Astrocyte of the spinal cord (primary cell): ENCODE measurements at places on chromosomes 2 and 18.

DNA sequence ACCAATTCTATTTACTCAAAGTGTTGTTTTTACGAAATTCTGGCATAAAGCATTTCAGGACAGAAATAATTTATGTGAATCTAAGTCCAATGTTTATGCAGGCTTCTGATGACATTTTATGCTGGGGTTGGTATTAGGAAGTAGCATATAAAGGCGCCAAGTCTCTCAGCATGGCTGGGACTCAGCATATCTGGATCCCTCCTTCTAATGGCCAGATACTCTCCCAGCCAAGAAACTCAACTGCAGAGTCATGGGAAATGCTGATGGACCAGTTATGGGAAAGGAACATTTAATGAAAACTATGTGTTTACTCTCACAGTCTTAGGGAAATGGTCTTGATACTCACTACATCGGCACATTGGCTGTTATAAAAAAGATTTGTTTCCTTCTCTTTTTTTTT lies 392.2 kb downstream of the ARHGAP15 start:
- DNase-seq: no peak

- DNase-seq: no peak
Observed at GRCh38 chr18:64210401-64210949, 61.6 kb upstream of the LINC00305 start.

DNA sequence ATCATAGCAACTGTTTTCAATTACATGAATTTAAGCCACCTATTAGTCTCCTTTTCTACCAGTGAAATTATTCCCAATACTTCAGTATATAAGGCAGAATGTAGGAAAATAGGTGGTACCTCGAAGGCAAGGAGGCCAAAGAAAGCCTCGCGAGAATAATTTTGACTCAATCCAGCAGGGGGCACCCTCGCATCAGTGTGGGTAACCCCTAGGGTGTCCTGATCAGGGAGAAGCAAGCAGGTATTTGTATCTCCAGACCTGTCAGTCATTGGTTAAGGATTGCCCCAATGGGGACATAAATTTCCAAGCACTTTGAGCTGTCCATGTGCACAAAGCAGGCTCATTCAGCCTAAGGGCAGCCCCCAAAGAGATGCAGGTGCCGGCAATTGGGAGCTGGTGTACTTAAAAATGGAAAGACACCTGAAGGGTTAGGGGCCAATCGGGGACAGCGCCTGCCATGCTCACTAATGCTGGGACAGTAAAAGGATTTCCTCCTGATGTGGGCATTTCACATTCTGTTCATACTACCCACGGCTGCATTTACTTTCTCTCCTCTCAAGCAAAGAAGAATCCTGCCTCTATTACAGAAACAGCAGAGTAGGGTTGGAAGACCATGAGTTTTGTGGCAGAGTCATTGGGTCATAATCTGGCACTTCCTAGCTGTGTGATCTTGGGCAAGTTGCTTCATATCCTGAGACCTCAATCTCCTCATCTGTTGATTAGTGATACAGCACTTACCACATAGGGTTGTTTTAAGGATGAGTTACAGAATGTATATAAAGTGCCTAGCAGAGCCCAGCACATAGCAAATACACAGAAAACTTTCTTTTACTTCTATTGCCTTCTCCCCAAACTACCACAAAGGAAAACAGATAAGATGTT lies 136.1 kb downstream of the ICOS start:
- DNase-seq: no peak

GRCh38 chr2:100632759-100633158 lies 70.0 kb downstream of the PDCL3 start:
- no peak for DNase-seq

GRCh38 chr18:7598167-7599047 lies 31.3 kb downstream of the PTPRM start:
- peak; percentile 52 for DNase-seq

GRCh38 chr2:219003979-219004378 lies 10.8 kb upstream of the CRYBA2 start:
- no peak for DNase-seq

GRCh38 chr2:198117406-198118041 lies 313.1 kb downstream of the PLCL1 start:
- DNase-seq: no peak

- DNase-seq: no peak
Observed at GRCh38 chr2:236946871-236947270, 138.8 kb upstream of the COPS8 start.
